CD8-positive, alpha-beta memory T cell (primary cell): ENCODE measurements at places on chromosomes 6 and 20. TPM values are rescaled to one million over a fixed set of nuclear protein-coding genes. Genes with fewer than 3 reads are reported as not detected.

Gene MAD2L1BP
- 27.7 TPM for total RNA-seq

DNA sequence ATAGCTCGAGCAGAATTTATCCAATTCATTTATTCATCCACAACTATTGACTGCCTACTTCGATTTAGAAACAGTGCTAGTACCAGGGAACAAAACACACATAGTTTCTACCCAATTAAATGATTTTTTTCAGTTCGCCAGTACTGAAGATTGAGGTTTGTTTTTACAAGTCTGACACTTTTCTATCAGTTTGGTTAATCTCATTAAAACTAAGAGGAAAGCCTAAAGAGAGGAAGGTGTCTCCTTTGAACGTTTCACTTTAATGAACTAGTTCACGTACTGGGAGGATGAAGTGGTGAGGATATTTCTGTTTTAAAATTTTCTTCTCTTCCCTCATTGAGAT lies 570 bp upstream of the ANKS1A start:
- no peak for DNase-seq

DNA sequence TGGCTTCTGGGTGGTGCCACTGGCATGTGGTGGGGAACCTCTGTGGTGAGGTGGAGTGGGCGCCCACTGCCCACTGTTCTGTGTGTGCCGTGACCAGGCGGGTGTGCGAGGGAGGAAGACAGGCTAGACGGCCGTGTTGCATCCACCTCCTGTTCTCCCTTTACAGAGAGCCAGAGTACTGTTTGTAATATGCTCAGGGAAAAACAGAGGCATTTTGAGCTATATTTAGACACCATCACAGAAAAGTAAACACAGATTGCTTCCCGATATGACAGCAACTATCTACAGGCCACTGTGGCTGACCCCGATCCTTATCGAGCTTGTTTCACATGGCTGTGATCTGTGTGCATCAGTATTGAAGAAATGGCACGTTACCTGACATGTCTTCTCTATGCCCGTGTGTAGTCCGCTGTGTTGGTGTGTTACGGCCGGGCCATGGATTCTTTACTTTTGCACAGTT lies 45.6 kb downstream of the ARID1B start:
- no peak for DNase-seq

GRCh38 chr6:80328652-80329051 lies 222.2 kb downstream of the BCKDHB start:
- no peak for DNase-seq

- no peak for DNase-seq
Observed at GRCh38 chr6:128725271-128726233, 157.4 kb upstream of the LAMA2 start.
